NCI-H1436 (cell line): ENCODE measurements at places on chromosomes 2 and 18.

DNA sequence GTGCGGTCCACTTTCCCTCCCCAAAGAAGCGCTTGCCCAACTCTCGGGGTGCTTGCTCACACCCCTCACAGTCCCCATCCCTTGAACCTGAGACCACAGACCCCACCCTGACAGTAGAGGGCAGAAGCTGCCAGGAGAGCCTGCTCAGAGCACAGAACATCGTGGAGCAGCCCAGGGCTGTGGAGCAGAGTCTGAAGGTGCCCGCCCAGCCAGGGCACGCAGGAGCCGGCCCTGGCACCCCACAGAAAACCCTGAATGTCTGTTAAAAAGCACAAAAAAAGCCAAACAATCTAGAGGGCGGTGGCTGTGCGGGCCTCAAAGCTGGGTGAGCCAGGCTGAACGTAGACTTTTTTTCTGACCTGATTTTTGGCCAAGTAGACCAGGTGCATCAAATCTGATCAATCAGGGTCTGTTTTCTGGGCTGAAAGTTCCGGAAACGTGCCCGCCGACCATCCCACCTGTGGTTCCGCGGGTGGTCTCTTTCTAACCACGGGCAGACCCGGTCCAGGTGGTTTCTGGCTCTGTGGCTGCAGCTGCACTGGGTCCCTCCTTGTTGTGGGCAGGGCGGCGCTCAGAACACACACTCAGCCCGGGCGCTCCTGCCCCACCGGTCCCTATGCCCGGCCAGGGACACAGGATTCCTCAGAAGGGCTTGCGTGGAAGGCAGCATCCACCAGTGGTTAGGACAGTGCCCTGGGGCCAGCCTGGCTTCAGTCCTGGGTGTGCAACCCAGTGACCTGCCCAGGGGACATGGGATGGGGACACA lies 66.3 kb downstream of the SLC66A2 start:
- DNase-seq = no peak

DNA sequence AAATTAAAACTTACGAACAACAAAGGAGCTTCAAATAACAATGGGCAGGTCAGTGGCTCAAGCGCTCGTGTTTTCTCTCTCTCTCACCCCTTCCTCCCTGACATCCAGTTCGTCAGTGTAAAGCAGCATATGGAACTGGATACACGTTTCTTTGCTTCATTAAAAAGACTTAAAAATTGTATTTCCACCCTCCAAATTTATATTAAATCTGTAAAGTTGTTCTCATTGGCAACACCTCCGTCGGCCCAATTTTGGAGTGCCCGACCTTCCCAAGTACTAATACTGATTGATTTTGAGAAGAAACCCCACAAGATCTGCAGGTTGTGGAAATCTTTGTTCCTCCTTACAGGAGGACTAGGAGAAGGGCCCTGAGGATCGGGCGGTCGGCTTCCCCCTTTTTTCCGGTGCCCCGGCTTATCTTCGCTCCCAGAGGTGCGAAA lies 2.2 kb downstream of the TBR1 start:
- DNase-seq = no peak

DNA sequence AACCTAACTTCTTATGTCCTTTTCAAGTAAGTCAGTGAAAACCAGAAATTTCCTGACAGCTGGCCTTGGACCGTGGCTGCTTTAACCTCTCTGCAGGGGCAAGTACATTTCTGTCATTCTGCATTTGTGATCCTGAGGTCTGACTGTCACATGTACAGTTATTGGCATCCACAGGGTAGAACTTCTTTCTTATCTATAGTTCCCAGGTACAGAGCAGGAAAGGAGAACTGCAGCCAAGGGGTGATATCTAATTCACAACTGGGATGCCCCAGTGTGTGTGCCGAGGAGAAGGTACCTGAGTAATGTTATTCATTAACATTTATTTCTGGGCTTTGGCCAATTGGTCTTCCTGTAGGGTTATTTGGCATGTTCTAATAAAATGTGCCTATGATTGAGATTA lies 468.9 kb downstream of the PARD3B start:
- DNase-seq = no peak

GRCh38 chr2:118056165-118056534 lies 32.1 kb upstream of the INSIG2 start:
- no peak for DNase-seq

- no peak for DNase-seq
Observed at GRCh38 chr18:43758734-43759133, 481.4 kb upstream of the SYT4 start.

- no peak for DNase-seq
Observed at GRCh38 chr2:84477886-84478285, 18.8 kb upstream of the SUCLG1 start.

GRCh38 chr2:10076988-10077527 lies 3.2 kb downstream of the CYS1 start:
- DNase-seq = no peak

DNA sequence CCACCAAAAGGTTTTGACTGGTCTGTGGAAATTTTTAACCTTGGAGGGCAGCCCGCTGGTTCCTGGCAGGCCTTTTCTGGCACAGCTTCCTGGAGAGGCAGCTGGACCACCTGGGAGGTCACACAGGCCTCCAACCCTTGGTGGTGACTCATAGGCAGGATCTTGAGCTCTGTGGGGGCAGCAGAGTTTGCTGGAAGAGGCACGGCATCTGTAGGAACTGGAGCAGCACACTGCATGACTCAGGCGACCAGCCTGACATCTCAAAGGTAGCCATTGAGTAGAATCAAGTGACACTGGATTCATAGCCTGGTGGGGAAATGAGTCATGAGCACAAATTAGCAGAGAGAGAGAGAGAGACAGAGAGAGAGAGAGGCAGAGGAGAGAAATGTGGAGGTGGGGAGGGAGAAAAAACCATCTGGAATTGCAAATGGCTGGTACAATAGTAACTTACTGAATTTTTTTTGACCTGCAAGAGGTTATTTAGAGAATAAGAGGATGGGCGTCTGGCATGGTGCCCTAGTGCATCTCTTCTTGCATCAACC lies 57.4 kb downstream of the TRPM8 start:
- DNase-seq = no peak

DNA sequence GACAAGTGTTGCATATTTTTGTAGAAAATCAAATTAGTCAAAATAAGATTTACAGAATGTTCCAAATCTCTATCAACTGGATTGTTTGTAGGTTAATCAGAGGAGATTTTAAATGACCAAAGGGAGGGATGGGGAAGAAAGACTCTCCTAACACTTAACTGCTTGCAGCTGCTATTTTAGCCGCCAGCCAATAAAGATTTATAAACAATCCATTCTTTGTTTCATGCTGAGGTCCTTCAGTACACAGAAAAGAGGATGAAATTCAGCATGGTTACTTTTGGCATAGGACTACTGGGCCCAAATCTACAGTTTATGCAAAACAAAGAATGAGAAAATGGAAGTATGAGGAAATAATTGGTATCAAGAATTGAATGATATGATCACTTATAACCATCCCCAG lies 86.4 kb upstream of the FN1 start:
- no peak for DNase-seq

GRCh38 chr18:28091197-28091596 lies 85.7 kb downstream of the CDH2 start:
- no peak for DNase-seq

GRCh38 chr18:55869556-55870501 lies 281.8 kb upstream of the TCF4 start:
- DNase-seq = no peak

GRCh38 chr18:77870199-77870598 lies 620.6 kb downstream of the GALR1 start:
- no peak for DNase-seq

DNA sequence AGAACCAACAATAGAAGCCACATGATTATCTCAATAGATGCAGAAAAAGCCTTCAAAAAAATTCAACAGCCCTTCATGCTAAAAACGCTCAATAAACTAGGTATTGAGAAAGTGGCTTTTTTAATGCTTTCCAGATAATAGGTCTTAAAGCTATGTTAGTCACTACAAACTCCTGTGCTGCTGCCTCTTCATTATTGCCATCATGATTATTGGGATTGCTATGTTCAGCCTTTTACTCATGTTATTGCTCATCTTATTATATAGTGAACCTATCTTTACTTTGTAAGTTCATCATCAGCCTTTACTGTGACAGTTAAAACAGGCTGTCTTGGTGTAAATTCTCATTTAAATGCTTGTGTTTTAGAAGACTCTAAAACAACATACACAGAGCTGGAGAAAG lies 1557.2 kb upstream of the ZEB2 start:
- DNase-seq = no peak

DNA sequence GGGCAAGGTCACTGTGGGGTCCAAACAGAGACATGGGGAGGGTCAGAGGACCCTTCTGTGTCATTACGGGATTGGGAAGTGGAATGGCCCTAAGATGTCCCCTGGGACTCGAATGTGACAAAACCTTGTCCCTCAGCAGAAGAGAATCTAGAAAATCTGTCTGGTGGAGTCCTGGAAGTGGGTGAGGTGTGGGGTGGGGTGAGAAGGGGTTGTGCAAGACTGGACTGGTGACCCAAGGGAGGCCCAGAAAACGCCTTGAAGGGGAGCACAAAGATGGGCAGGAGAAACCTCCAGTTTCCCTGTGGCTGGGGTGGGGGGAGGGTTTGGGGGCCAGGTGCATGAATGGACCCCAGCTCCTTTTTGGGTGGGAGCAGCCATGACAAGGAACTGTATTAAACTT lies 79.6 kb downstream of the TCF7L1 start:
- no peak for DNase-seq

DNA sequence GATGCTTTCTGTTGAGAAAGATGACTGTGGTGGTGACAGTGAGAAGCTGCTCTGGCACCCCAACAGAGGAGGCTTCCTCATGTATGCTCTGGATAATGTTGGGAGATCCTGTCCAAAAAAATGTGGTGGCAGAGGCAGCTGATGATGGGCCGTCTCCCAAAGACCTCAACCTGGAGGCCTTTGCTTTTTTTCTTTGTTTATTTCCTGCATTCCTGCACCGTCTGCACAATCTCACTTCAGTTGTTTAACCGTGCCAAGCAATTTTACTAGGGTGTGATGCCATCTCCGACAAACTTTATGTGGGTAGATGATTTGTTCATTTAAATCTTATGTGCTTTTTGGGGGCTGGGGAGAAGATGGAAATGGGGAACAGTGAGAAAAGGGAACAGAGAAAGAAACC lies 62.2 kb upstream of the IGFBP5 start:
- no peak for DNase-seq

- DNase-seq = peak; percentile 22
Observed at GRCh38 chr2:118013221-118013723, 598 bp downstream of the CCDC93 start.

DNA sequence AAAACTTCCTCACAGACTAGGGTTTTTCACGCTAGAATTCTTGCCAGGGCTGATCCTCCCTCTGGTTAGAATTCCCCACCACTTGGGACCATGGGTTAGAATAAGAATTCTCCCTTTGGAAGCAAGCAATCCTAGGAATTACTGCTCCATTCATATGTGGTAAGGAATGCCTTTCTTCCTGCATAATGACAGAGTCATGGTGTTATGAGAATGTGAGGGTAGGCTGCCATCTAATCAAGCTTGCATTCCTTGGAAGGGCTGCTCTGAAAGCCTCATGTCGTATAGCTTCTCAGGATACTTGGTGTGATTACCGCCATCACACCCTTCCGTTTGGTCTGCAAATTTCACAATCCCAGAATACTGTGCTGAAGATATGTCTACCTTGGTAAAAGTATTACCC lies 1282.4 kb upstream of the PIK3C3 start:
- DNase-seq = no peak

DNA sequence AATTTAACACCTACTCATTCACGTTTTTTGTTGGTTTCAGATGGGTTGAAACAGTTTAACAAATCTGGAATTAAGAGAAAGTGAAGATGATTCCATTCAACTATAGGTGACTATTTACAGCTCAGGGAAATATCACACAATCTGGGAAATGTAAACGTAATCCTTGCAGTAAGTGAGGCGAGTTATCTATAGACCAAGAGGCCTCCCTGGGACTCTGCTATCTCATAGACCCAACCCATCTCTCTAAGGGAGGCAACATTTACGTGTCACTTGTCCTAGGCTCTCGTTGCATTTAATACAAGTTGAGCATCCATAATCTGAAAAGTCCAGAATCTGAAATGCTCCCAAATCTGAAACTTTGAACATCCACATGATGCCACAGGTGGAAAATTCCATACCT lies 2.0 kb upstream of the MOB4 start:
- no peak for DNase-seq

- no peak for DNase-seq
Observed at GRCh38 chr18:78021196-78021595, 771.5 kb downstream of the GALR1 start.

DNA sequence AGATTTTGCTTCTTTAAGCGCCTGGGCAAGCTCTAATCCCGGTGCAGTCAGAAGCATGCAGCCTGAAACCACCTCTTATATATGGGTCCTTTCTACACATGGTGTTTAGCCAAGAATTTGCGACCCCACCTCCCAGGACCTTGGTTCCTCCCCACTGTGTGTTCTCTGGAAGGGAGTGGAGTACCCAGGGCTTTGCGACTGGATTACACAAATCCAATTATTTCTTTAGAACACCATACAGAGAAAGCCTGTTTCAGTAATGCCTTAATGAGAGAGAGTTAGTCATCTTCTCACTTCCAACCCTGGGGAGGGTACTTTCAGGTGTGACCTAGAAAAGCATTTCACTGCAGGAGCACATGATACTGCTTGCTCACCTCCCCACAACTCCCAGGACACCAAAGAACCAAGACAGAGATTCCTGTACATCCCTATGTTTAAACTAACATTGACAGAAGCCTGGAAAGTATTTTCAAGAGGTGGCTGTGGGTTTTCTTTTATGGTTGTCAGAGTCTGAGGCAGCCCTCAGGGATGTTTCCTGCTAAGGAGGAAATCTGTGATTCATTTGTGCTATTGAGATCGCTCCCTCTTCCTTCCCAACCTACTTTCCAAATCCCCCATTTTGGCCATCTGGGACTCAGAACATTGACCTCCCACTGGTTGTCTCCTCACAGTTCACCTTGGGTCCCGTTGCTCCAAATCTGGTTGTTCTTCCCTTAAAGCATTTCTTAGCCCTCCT lies at the start of gene CAPN14:
Gene CAPN14 (minus strand): TSS at position 51 of the 736 bp plus-strand sequence. CDS start 12,068 bp downstream, outside the sequence.
- no peak for DNase-seq

DNA sequence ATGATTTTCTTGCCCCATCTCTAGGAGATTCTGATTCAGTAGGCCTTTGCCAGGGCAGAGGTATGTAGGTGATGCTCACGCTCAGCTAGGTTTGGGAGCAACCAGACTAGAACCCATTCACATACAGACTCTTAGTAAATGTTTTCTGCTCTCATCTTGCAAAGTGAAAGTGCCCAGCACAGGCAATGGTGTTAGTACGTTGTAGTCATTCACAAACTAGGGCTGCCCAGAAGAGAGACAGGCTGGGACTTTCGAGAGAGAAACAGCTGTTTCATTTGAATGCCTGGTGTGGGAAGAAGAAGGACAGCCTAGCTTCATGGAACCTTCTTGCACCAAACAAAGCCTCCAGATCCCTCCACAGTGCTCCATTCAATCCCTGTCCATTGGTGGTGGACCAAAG lies 19.4 kb downstream of the DDX18 start:
- no peak for DNase-seq

GRCh38 chr2:226310146-226310545 lies 489.5 kb downstream of the IRS1 start:
- DNase-seq = no peak

- DNase-seq = no peak
Observed at GRCh38 chr2:65367524-65367923, 64.9 kb downstream of the SPRED2 start.

GRCh38 chr2:100660851-100661584 lies 98.2 kb downstream of the PDCL3 start:
- no peak for DNase-seq
